Naive thymus-derived CD8-positive, alpha-beta T cell (primary cell): ENCODE measurements at places on chromosomes 12 and 14.

DNA sequence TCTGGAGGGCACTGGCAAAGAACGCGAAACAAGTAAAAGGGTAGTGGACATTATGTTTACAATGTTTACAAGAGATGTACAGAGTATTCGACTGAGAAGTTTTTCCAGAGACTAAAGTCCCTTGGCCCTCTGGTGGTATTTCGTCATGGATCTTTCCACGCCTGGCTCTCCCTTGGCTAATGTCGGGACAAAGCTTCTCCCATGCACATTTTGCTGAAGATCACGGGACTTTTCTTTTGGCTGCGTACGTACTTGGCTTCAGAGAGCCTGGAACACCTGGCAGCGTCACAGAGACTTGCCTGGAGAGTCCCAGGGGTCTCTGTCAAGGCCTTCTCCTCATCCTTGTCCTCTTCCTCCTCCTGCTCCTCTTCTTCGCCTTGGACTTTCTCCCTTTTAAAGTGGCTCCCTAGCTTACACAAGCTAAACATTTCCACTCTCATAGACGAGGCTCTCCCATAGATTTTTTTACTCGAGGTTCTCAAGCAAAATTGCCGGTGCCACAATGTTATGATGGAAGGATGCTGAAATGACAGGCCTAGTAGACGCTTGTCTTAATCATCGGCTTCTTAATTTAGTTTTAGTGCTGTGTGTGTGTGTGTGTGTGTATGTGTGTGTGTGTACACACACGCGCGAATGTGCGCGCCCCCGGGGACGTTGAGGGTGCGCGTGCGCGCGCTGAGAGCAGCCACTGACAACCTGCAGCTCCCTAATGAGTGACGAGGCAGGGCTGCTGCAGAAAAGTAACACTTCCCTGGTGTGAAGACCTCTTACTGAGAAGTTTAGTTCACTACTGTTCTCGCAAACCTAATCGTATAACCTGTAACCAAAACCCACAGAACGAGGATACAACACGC lies 4.9 kb upstream of the FOXG1 start:
- no peak for DNase-seq

DNA sequence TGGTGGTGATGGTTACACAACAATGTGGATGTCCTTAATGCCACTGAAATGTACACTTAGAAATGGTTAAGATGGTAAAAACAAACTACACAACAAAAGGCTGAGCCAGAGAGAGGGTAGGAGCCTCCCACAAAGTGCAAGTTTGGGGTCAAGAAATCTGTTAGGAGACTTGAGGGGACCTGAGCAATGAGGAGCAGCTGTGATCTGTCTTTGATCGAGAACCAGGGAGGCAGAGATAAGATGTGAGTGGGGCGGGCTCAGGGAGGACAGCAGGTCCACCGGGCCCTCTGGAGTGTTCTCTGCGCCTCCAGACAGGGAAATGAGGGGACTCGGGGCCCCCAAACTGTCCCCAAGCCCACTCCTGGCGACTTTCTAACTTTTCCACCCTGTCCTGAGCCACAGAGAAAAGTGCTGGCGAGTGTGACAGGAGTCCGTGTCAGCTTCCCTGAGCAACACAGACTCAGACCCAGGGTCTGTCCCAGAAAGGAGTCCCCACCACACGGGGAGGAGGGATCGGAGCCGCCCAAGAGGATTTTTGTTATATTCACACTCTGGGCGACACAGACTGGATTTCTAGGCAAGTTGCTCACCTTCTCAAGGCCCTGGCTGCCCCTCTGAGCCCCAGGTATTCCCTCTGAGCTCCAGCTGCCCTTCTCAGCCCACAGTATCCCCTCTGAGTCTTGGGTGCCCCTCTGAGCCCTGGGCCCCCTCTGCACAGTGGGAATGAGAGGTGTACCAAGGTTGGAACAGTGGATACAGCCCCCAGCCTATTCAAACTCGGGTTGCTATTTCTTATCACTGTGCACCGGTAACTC lies 11.5 kb upstream of the SCARB1 start:
- no peak for DNase-seq

- DNase-seq: no peak
Observed at GRCh38 chr12:60210756-60211155, 614.9 kb downstream of the SLC16A7 start.

- no peak for DNase-seq
Observed at GRCh38 chr14:94572637-94573303, 8.5 kb upstream of the SERPINA5 start.

DNA sequence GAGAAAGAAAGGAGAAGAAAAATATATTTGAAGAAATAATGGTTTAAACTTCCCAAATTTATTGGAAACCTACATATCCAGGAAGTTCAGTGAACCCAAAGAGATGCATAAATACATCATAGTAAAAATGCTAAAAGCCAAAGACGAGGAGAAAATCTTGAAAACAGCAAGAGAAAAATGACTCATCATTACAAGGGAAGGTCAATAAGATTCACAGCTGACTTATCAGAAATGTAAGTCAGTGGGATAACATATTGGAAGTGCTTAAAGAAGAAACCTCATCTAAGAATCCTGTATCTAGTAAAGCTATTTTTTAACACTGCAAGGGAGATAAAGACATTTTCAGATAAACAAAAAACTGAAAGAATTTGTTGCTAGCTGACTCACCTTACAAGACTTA lies 19.9 kb downstream of the RIC8B start:
- DNase-seq: no peak

GRCh38 chr12:121697093-121697698 lies 15.4 kb upstream of the TMEM120B start:
- DNase-seq: no peak

GRCh38 chr14:96792591-96792990 lies 4.6 kb upstream of the VRK1 start:
- DNase-seq: no peak

DNA sequence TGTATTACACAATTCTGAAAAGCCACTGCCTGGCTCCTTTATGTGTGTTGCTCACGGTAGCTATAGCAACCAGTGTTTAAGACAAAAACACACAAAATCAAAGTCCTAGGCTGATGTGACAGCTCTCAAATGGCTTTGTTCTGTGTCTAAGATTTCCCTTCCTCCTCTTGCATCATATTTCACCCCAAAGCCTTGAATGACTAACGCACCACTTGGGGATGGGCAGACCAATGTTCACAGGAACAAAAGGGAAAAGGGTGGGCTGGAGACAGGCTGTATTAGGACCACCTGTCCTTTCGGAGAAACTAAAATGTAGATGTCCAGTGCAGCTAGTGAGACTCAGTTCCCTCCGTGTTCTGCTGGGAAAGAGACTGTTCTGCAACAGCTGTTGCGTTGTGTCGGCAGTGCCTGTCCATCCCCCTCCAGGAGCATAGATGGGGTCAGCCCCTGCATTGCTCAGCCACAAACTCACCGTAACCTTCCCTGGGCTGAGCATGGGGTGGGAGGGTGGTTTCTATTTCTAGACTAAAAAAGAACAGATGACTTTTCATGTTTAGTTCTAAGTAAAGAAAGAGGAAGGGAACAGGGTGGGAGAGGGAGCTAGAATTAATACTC lies 26.8 kb upstream of the DAAM1 start:
- no peak for DNase-seq
